ENCODE measurements at places on chromosomes 13 and 19.

GRCh38 chr19:38674388-38675171 lies 27.1 kb downstream of the ACTN4 start:
- DNase-seq, result no peak

- DNase-seq, result no peak
Observed at GRCh38 chr13:32932376-32932775, 83.8 kb upstream of the KL start.

GRCh38 chr19:4733755-4734345 lies 10.2 kb upstream of the DPP9 start:
- DNase-seq, result no peak

GRCh38 chr13:95391362-95391761 lies 90.1 kb upstream of the ABCC4 start:
- DNase-seq, result no peak

GRCh38 chr19:29311191-29311790 lies 98.3 kb upstream of the UQCRFS1 start:
- DNase-seq, result peak; percentile 79

- DNase-seq, result peak; percentile 62
Observed at GRCh38 chr19:40320558-40320935, 27.6 kb downstream of the C19orf47 start.

DNA sequence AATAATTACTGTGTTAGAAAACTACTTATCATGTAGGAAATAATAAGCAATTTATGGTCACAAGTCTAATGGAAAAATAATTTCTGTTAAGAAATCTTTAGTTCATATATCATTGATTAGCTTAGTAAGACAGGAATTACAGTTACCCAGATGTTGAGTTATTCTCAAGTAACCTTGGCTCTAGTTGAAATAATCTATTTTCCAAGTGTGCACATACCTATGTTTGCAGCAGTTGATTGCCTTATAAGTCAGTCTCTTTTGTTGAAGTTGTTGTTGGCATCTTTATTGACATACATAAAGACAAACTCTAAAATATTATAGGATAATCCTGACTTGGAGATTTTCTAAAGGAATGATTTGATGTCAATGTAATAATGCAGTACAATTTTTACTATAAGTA lies 511.4 kb upstream of the KLF12 start:
- DNase-seq, result no peak

DNA sequence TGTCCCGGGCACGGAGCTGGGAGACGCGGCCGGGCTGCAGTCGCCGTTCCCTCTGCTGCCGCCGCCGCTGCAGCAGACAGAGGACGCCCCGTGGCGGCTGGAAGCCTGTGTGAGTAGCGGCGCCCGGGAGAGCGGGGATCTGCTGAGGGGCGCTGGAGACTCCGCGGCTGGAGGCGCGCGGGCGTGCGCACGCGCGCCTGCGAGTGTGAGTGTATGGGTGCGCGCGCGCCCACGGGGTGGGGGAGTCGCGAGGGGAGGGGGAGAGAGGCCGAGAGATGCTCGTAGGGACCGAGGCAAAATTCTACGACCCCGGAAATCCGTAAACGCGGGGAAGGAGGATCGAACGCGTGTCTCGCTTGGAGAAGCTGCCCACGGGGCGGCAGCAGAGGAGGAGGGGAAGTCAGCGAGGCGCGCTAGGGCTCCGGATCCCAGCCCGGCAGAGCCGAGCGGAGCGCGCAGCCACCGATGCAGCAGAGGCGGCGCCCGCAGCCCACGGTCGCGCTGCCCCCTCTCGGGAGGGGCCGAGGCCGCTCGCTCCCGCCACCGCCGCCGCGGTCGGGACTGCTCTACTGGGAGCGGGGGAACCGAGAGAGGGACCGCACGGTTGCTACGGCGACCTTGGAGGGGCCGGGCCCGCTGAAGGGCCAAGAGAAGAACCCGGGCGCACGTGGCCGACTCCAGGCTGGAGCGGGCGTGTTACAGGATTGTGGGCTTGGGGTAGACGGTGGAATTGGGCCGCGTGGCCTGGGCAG lies at the start of gene ENOX1:
Gene ENOX1, minus strand, starts transcription at position 207 of the 752 bp plus-strand sequence.
- peak; percentile 76 for DNase-seq

DNA sequence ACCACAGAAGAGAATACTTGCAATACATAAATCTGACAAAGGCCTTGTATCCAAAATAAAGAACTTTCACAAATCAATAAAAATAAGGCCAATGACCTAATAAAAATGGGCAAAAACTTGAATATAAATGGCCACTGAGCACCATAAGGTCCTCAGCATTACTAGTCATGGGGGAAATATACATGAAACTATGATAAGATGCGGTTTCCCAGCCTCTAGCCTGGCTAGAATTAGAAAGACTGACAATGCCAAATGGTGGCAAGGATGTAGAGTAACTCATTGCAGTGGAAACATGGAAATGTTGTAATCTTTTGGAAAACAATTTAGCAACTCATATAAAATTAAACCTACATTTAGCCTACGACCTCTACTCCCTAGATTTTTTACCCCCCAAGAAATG lies 227.1 kb downstream of the GGACT start:
- DNase-seq, result no peak

DNA sequence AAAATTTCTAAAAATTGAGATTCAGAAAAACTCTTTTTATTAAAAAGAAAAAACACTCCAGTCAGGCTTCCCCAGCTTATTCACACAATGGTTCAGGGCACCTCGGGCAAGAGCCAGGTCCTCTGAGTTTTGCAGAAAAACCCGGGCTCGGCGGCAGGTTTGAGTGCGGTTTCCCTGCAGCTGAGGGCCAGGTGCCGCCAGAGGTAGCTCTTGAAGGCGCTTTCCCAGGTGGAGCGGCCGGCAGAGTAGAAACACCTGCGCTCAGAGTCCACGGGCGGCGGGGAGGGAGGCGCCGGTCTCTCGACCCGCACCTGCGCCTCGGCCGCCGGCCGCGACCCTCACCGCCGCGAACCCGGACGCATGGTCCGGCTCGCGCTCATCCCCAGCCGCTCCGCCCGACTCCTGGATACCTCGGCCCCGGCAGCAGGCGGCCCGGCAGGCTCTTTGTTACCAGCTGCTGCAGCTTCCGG lies 444 bp downstream of the PROSER1 start:
- no peak for DNase-seq

- DNase-seq, result no peak
Observed at GRCh38 chr13:110306340-110306959, 507 bp downstream of the COL4A1 start.

GRCh38 chr13:50235604-50236342 lies 220.5 kb downstream of the KCNRG start:
- DNase-seq, result no peak

DNA sequence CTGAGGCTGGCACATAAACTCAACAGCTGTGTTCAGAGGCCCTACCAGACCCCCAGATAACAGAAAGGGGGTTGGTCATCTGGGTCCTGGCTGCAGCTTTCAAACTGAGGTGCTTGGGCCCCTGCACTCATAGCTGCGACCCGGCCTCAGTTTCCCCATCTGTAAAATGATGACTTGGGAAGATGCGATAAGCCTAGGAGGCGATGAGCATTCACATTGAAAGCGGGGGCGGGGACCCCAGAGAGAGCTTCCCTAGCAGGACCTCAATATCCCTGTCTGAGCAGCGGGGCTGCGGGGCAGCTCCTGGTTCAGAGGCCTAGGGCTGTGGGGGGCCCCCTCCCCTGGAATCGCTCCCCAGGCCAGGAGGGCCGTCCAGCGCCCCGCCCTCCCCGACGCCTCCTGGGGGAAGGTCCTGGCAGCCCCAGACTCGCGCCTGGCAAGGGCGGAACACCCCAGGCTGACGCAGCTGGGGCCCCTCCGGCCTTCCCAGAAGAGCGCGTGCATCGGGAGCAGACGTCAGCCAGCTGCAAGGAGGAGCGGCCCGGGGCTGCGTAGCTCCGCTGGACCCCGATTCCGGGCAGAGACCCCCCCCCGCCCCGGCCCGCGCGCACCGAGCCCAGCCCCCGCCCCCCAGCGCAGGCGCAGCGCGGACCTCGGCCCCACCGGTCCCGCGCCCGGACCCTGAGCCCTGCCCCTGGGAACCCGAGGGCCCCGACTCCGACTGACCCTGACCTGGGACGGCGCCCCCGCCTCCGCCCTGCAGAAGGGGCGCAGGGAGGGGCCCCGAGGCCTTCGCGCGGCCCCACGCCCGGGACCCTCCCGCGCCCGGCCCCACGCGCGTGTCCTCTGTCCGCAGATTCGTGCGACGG lies 3.5 kb downstream of the FSTL3 start:
- DNase-seq, result peak; percentile 46

DNA sequence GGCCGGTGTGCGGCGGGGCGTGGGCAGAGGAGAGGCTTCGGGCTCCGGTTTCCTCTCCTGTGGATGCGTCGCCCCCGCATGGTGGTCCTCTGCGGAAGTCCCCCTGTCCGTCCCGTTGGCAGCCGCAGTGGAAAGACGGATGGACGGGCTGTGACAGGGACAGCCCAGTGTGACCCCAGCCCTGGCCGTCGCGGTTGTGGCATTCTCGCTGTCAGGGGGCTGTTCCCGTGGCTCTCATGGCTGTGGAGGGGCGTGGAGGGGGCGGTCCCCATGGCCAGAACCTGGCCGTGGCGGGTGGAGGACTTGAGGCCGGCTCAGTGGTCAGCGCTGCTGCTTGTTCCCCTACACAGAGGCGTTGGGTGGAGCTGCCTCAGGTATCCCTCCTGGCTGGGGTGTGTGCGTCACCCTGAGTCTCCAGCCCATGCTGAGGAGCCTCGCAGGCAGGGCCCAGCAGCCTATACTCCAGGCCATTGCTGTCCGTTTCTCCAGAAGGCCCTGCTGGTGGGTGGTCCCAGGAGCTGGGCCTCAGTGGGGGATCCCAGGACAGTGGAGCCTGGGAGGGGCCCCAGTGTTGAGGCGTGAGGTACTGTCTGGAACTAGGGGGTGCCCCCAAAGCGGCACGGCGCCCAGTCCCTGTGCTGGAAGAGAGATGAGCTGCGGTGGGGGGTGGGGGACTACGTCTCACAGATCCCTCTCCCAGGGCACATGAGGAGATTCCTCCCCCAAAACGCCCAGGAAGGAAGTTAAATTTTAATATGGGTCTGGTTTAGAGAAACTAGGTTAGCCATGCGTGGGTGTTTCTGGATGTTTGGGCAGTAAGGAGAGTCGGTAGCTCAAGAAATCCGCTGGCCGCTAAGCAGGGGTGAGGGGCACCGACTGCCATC lies 20.3 kb downstream of the CSNK1G2 start:
- no peak for DNase-seq

DNA sequence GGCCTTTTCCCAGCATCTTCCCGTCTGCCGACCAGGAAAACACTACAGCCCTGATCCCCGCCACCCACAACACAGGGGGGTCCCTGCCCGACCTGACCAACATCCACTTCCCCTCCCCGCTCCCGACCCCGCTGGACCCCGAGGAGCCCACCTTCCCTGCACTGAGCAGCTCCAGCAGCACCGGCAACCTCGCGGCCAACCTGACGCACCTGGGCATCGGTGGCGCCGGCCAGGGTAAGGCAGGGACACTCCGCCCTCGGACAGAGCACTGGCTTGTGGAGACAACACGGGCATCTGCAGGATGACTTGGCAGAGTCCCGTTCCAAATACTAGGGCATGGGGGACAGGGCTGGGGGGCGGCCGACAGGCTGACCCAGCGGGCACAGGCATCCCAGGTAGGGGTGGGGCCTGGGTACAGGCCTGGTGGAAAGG lies 31.1 kb downstream of the COMP start:
- no peak for DNase-seq

- no peak for DNase-seq
Observed at GRCh38 chr19:1651568-1652291, 685 bp downstream of the TCF3 start.
